WTC11 (cell line): ENCODE measurements at places on chromosomes 12 and 14. TPM values are rescaled to one million over a fixed set of nuclear protein-coding genes. Genes with fewer than 3 reads are reported as not detected.

DNA sequence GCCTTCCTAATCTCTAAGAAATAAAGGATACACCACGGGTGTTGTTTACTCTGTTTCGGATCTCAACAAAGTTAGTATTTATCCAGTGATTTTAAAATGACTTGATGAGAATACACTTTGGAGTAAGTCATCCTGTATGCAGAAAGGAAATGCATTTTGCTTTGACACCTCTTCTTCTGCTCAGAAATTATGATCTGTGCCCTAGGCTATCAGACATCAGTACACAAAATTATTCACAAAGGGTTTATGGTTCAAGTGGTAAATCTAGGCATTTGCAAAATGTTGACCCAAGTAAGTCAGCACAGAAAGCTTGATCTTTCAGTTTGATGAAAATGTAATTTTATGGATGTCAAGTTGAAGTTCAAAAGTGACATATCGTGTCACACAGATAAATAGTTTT, 248.5 kb downstream of the ATP23 start:
- no peak for DNase-seq

GRCh38 chr12:77682488-77682887, 148.2 kb upstream of the NAV3 start:
- no peak for DNase-seq

DNA sequence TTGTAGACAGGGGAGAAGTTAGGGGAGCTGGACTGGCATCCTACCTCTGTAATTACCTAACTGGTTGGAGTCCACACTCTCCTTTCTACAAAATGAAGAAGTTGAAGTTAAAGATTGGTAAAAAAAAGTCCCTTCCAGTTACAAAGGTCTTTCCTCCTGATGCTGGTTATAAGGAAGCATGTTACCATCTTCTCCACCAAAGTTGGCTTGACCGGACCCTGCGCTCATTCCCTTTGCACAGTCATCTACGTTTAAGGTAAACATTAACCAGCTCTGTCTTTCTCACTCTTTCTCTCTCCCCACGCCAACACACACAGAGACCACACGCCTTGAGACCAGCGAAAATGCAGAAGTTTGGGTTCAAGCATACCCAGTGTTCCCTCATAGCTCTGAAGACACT, 11.9 kb downstream of the FBLN5 start:
- DNase-seq = no peak

- no peak for DNase-seq
These were observed 182.3 kb upstream of the GZMB start for GRCh38 chr14:24816011-24816928.

The REM2 gene
- total RNA-seq = 1.1 to 1.5 TPM (median 1.5 TPM) in 3 replicates
